Chondrocyte (in vitro differentiated cells): ENCODE measurements at places on chromosomes 11 and 22. TPM values are rescaled to one million over a fixed set of nuclear protein-coding genes. Genes with fewer than 3 reads are reported as not detected.

- no peak overlapping the region for H3K4me3 ChIP-seq
- H3K4me1 ChIP-seq: no peaks in the 10 kb centered on the region
- H3K27me3 ChIP-seq: peaks cover 32% of the 10 kb centered on the region
- H3K27ac ChIP-seq: no peak overlapping the region
These were observed 232.9 kb downstream of the BUD13 start for GRCh38 chr11:116539836-116540418.

DNA sequence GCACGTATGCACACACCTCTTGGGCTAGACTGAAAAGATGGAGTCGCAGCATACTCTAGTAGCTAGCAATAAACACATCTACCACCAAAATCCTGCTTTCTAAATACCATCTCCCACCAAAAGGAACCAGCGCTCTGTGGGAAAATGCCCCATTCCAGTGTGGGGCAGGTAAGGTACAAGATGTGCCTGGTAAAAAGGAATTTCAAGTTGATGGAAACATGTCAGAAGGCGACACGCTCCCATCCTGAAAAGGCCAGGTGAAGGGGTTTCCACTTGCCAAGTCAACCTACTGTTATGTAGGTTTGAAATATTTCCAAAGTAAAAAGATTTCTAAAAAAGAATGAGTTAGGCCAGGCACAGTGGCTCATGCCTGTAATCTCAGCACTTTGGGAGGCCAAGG, 8.8 kb downstream of the DGCR2 start:
- no peaks in the 10 kb centered on the region for H3K27me3 ChIP-seq
- DNase-seq: peak; percentile 12
- H3K4me1 ChIP-seq: peaks cover 24% of the 10 kb centered on the region
- no peaks in the 10 kb centered on the region for H3K36me3 ChIP-seq
- H3K27ac ChIP-seq: no peak overlapping the region

Gene TRIM49
- total RNA-seq: not detected in 3 replicates

GRCh38 chr11:65112546-65113360, 1.1 kb downstream of the TM7SF2 start:
- H3K4me3 ChIP-seq: peak overlapping the region; percentile 86
- peaks cover 1% of the 10 kb centered on the region for H3K36me3 ChIP-seq
- peaks cover 34% of the 10 kb centered on the region for H3K4me1 ChIP-seq
- no peak overlapping the region for H3K27ac ChIP-seq
- no peak for DNase-seq

- peaks cover 11% of the 10 kb centered on the region for H3K4me1 ChIP-seq
- no peak overlapping the region for H3K4me3 ChIP-seq
- H3K36me3 ChIP-seq: no peaks in the 10 kb centered on the region
These were observed 114.4 kb downstream of the PLEKHA7 start for GRCh38 chr11:16899708-16900303.

- DNase-seq: no peak
- H3K27ac ChIP-seq: no peak overlapping the region
- H3K4me1 ChIP-seq: peaks cover 22% of the 10 kb centered on the region
- no peaks in the 10 kb centered on the region for H3K27me3 ChIP-seq
- H3K4me3 ChIP-seq: no peak overlapping the region
These were observed 68.0 kb downstream of the RNF169 start for GRCh38 chr11:74816664-74817063.

DNA sequence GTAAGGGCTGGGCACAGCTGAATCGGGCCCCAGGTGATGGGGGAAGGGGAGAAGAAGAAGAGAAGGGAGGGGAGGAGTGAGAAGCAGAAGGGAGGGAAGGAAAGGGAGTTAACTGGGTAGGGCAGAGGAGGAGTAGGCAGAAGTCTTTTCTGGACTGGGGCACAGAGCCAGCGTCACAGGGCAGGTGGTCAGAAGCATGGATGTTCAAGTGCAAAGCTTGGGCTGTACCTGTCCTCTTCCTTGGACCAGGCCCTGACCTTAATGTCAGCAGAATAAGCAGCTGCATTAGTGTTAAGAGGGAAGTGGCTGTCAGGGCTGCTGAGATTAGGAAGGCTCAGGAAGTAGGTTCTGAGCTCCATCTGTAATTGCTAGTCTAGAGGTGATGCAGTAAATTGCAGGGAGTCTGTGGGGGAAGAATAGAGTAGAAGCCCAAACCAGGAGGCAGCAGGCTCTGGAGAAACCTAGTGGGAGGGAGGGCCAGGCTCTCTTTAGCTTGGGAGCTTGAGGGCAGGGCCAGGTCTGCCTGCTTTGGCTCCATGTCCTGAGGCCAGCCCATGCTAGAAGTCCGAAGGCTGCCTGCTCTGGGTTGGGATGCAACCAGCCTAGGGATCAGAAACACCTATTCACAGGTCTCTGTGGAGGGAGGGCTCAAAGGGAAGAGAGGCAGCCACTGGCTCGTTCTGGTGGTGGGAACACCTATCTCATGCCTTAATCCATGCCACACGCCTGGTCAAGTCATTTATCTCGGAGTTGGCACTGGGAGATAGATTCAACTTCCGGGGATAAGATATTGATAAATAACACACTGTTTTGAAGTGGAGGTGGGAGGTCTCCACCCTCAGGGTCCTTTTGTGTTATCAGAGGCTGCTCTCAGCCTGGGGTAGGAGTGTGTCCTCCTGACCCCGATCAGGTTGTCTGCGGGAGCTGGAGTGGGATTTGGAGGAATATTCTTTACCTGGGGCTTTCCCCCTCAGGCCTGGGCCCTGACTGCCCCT, 1.7 kb upstream of the UCP3 start:
- peaks cover 4% of the 10 kb centered on the region for H3K4me1 ChIP-seq
- no peak for DNase-seq
- no peak overlapping the region for H3K27ac ChIP-seq
- H3K27me3 ChIP-seq: no peaks in the 10 kb centered on the region
- peaks cover 7% of the 10 kb centered on the region for H3K36me3 ChIP-seq

Gene RNH1
- 146 to 166 TPM (median 161 TPM) in 3 replicates for total RNA-seq
